ENCODE measurements at places on chromosomes 3 and 15.

GRCh38 chr3:134494495-134494894 is 8.6 kb downstream of the CEP63 start:
- DNase-seq: no peak

- peak; percentile 43 for DNase-seq
Measured at GRCh38 chr3:188076176-188076575, 77.8 kb upstream of the LPP start.

GRCh38 chr15:78179906-78180305 is 30.7 kb downstream of the IDH3A start:
- no peak for DNase-seq

- DNase-seq: peak; percentile 29
Measured at GRCh38 chr15:94008104-94009074, 223.0 kb upstream of the MCTP2 start.

GRCh38 chr15:101368861-101369642 is 74.0 kb upstream of the SNRPA1 start:
- DNase-seq: no peak

- peak; percentile 84 for DNase-seq
Measured at GRCh38 chr15:39465843-39466749, 114.8 kb upstream of the THBS1 start.

GRCh38 chr3:158679547-158680000 is 7.1 kb upstream of the LXN start:
- DNase-seq: no peak

- DNase-seq: no peak
Measured at GRCh38 chr3:52323526-52324295, 7.6 kb downstream of the DNAH1 start.

GRCh38 chr15:89299896-89300295 is 34.7 kb downstream of the POLG start:
- DNase-seq: no peak

GRCh38 chr15:66802025-66803001 is 100.3 kb downstream of the SMAD6 start:
- no peak for DNase-seq

DNA sequence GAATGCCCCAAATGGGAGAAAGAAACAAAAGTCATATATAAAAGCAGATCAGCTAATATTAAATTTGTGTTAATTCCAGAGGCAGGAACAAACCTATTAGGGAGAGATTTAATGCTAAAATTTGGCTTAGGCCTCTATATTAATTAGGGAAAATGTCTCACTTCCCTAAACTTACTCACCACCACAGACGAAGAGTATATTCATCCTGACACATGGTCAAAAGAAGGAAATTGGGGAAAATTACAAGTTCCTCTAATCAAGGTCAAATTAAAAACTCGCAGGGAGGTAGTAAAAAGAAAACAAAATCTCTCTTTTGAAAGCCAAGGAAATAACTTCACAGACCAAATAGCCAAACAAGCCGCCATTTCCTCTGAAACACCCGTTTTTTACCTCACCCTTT is 32.2 kb downstream of the GRM2 start:
- DNase-seq: no peak

GRCh38 chr3:10554746-10555145 is 49.4 kb upstream of the ATP2B2 start:
- DNase-seq: no peak

DNA sequence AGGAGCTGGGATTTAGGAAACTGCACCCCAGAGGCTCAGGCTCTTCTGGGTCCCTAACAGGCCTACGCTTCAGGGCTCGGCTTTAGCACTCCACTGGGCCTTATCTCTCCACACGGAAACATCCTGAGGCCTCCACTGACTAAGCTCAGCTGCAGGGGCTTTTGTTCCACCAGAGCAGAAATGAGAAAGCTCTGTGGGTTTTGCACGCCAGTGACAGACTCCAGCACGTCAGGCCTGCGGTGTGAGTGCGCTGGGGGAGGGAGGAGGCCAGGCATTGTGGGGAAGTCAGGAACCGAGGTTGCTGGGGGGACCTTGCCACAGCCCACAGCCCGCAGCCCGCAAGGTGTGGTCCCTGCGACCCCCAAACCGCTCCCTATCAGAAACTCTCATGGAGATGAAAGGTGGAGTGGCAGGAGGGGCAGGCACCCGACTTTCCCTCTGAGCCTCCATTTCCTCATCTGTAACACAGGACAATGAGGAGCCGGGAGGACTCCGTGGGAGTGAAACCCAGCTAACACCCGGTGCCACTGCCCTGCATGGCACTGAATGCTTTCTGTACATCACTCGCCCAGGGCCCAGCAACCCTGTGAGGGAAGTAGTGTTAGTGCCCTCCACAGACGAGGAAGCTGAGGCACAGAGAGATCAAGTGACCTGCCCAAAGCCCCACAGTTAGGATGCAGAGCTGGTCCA is 106.5 kb downstream of the TPRA1 start:
- DNase-seq: no peak

GRCh38 chr15:99749386-99749785 is 16.1 kb upstream of the LYSMD4 start:
- no peak for DNase-seq

GRCh38 chr3:24483873-24484272 is 10.8 kb downstream of the THRB start:
- DNase-seq: no peak

DNA sequence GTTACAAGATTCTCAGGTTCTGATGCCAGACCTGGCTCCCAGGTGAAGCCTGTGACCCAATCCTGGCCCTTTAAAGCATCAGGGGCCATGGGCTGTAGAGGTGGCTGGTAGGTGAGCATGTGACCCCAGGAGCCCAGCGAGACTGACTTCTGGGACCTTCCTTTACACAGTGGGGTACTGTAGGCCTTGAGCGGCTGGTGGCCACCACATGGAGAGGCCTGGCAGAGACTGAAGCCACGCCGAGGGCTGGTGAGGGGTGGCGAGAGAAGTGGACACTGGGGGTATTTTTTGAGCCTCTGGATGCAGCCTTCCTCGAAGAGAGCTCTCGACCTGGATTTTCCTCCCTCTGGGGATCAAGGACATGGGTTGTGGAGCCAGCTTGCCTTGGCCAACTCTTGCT is 71.2 kb upstream of the ITGA11 start:
- peak; percentile 10 for DNase-seq

- no peak for DNase-seq
Measured at GRCh38 chr3:7282988-7283387, 422.1 kb downstream of the GRM7 start.

GRCh38 chr15:88844749-88845386 is 41.6 kb downstream of the ACAN start:
- DNase-seq: no peak

DNA sequence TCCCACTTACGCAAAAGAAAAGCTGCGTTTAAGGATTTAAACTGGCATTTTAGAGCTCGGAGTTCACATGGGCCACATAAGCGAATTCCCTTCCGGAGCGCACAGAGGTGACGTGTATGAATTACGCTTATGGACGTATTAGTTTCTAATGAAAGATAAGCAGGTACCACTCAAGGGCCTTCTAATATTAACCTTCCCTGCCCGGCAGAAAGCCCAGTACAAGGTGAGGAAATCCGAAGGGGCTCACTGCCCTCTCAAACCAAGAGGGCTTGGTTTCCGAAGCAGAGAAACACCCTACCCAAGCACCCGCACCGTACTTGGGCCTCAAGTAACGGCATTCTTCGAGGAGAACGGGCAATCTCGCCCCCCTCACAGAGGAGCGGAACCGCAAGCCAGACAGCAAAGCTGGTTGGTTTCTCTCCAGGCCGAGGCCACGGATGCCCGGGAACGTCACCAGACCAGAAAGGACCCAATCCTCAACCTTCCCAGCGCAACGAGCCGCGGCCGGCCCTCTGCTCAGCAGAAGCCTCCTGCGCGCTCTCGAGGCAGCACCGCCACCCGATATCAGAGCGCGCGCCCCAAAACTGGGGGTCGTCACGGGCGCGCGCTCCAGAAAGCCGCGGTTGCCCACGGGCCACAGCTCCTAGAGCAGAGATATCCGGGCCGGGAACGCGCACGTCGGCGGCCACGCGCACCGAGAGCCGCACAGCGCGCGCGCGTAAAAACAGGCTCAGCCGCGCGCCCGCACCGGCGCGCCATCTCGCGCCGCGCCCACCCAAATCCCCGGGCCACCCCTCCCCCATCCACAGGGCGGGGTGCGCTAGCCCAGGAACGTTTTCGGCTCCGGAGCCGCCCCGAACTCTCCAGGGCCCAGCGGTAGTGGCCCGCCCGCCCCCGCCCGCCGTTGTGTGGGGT is 676 bp downstream of the QRICH1 start:
- peak; percentile 74 for DNase-seq

- no peak for DNase-seq
Measured at GRCh38 chr15:82641129-82641798, 5.9 kb downstream of the CPEB1 start.

DNA sequence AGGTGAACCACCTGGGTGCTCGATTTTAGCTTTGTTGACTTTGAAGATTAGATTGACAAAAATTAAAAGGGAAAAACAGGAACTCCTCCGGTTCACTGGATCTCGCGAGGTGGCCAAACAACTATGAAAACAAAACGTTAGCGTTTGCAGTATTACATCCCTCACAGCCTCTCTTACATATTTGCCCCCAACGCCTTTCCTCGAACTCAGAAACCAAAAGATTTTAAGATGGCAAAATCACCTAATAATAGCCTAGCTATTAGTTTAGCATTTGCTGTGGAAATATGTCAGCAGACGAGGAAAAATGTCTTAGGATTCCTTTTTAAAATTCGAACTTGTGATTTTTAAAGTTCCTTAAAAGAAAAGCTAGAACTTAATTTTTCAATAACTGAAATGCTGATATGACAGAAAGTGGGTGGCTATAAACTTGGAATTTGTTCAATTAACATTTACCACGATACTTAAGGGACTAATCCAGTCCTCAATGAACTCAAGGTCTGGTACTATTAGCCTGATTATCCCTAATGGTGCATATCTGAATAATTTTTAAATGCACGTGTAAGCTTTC is 491 bp upstream of the SENP7 start:
- DNase-seq: no peak
